ENCODE measurements at places on chromosomes 4 and X.

- DNase-seq: no peak
- H3K4me1 ChIP-seq: no peaks in the 10 kb centered on the region
- no peak overlapping the region for H3K27ac ChIP-seq
- H3K4me3 ChIP-seq: no peak overlapping the region
- no peaks in the 10 kb centered on the region for H3K27me3 ChIP-seq
These were observed 50.5 kb downstream of the TIGD2 start for GRCh38 chr4:89161841-89162240.

GRCh38 chrX:108299101-108299591 is 139.1 kb downstream of the COL4A6 start:
- H3K4me3 ChIP-seq: no peak overlapping the region
- H3K27me3 ChIP-seq: no peaks in the 10 kb centered on the region
- H3K27ac ChIP-seq: no peak overlapping the region
- no peaks in the 10 kb centered on the region for H3K4me1 ChIP-seq

GRCh38 chr4:137678796-137679195 is 146.5 kb upstream of the PCDH18 start:
- no peak overlapping the region for H3K27ac ChIP-seq
- DNase-seq: no peak
- no peaks in the 10 kb centered on the region for H3K27me3 ChIP-seq
- H3K4me1 ChIP-seq: no peaks in the 10 kb centered on the region
- no peaks in the 10 kb centered on the region for H3K36me3 ChIP-seq

- DNase-seq: no peak
- no peak overlapping the region for H3K27ac ChIP-seq
- no peaks in the 10 kb centered on the region for H3K4me1 ChIP-seq
- H3K27me3 ChIP-seq: no peaks in the 10 kb centered on the region
These were observed 114.8 kb upstream of the MAP9 start for GRCh38 chr4:155491336-155492120.

DNA sequence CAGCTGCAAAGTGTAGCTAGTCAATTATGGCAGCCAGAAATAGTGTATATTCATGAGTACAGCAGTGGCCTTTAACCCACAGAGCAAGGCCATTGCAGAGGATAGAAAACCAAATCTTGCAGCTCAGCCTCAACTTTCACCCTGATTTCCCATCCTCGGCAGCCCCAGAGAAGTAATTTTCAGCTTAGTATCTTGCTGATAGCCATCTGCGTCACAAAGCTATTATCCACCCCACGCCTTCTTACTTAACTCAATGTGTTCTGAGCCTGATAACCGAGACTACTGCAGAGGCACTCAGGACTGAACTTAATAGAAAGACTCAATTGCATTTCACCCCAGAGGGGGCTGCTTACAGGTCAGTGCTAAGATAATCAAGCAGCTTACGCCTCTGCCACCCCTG is 174.5 kb upstream of the MAOA start:
- H3K4me1 ChIP-seq: no peaks in the 10 kb centered on the region
- DNase-seq: no peak
- H3K36me3 ChIP-seq: no peaks in the 10 kb centered on the region

DNA sequence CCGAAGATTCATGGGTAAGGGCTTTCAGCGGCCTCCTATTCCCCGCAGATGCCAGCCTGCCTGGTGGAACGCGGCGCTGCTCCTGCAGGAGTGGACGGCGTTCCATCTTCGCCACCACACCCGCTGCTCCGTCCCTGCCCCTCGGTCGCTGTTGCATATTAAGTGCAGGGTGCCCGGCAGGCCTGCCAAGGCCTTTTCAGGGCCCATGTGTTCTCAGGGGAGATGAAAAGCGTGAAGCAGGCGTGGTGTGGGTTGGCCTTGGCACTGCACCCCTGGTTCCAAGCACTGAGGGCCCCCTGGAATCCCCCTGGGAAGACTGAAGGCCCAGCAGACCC is 52.0 kb downstream of the SORCS2 start:
- no peaks in the 10 kb centered on the region for H3K27me3 ChIP-seq
- no peak overlapping the region for H3K27ac ChIP-seq
- H3K36me3 ChIP-seq: no peaks in the 10 kb centered on the region
- no peak for DNase-seq
- H3K4me1 ChIP-seq: no peaks in the 10 kb centered on the region

DNA sequence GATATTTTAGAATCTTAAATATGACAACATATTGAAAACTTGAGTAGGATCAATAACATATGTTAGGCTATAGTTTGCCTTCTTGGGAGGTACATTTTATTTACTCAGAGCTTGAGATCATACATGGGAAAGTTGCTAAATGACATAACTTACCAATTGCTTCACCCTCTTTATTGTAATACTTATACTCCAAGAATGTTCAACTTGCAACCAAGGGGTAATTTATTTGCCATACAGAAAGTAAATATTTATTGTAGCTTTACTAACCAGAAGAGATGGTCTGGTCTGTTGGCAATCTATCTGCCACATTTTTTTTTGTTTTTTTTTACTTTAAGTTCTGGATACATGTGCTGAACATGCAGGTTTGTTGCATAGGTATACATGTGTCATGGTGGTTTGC is 426.6 kb downstream of the ARHGAP24 start:
- H3K4me1 ChIP-seq: no peaks in the 10 kb centered on the region
- H3K27ac ChIP-seq: no peak overlapping the region
- no peaks in the 10 kb centered on the region for H3K36me3 ChIP-seq
- no peak for DNase-seq
- H3K4me3 ChIP-seq: no peak overlapping the region
- no peaks in the 10 kb centered on the region for H3K27me3 ChIP-seq

GRCh38 chrX:8848911-8849310 is 47.7 kb upstream of the FAM9A start:
- no peak overlapping the region for H3K27ac ChIP-seq
- H3K36me3 ChIP-seq: no peaks in the 10 kb centered on the region
- DNase-seq: no peak
- no peaks in the 10 kb centered on the region for H3K27me3 ChIP-seq
- no peaks in the 10 kb centered on the region for H3K4me1 ChIP-seq
- no peak overlapping the region for H3K4me3 ChIP-seq

DNA sequence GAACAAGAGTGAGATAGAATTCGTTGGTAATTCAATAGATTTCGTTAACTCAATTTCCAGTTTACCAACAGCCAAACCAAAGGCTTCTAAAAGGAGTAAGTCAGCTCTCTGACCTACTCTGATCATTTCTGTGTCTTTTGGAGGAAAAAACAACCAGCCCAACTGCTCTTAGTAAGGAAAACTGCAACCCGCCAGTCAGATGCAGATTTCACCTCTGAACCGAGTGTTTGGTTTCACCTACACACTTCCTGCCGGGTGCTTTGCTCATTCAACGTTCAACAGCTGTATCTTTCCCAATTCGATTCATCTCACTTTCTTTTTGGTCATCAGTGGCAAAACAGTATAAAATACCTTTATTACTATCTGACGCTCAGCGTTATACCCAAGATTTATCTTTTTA is 24.5 kb downstream of the TMSB4X start:
- peak overlapping the region; percentile 77 for H3K27ac ChIP-seq
- H3K4me3 ChIP-seq: peak overlapping the region; percentile 42
- DNase-seq: peak; percentile 59
- H3K27me3 ChIP-seq: no peaks in the 10 kb centered on the region

- no peak overlapping the region for H3K4me3 ChIP-seq
- H3K36me3 ChIP-seq: peaks cover 27% of the 10 kb centered on the region
- no peak for DNase-seq
- no peak overlapping the region for H3K27ac ChIP-seq
- H3K4me1 ChIP-seq: no peaks in the 10 kb centered on the region
These were observed 19.9 kb upstream of the CPLX1 start for GRCh38 chr4:845836-846251.

DNA sequence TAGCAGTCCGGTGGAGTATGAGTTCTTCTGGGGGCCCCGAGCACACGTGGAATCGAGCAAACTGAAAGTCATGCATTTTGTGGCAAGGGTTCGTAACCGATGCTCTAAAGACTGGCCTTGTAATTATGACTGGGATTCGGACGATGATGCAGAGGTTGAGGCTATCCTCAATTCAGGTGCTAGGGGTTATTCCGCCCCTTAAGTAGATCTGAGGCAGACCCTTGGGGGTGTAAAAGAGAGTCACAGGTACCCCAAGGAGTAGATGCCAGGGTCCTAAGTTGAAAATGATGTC is 852 bp downstream of the MAGEH1 start:
- H3K27me3 ChIP-seq: no peaks in the 10 kb centered on the region
- H3K4me3 ChIP-seq: peak overlapping the region; percentile 82
- peaks cover 3% of the 10 kb centered on the region for H3K4me1 ChIP-seq
- peak overlapping the region; percentile 88 for H3K27ac ChIP-seq
- no peaks in the 10 kb centered on the region for H3K36me3 ChIP-seq

- DNase-seq: no peak
- no peaks in the 10 kb centered on the region for H3K36me3 ChIP-seq
- H3K4me1 ChIP-seq: no peaks in the 10 kb centered on the region
- H3K27me3 ChIP-seq: no peaks in the 10 kb centered on the region
These were observed 293.9 kb downstream of the RAB28 start for GRCh38 chr4:13190093-13190721.

- no peaks in the 10 kb centered on the region for H3K4me1 ChIP-seq
- H3K27me3 ChIP-seq: no peaks in the 10 kb centered on the region
- no peak overlapping the region for H3K27ac ChIP-seq
- no peaks in the 10 kb centered on the region for H3K36me3 ChIP-seq
These were observed 72.5 kb upstream of the EMCN start for GRCh38 chr4:100590325-100590724.

- H3K27ac ChIP-seq: no peak overlapping the region
- no peaks in the 10 kb centered on the region for H3K36me3 ChIP-seq
- no peak for DNase-seq
These were observed 271.9 kb downstream of the PABPC4L start for GRCh38 chr4:133929531-133930239.

DNA sequence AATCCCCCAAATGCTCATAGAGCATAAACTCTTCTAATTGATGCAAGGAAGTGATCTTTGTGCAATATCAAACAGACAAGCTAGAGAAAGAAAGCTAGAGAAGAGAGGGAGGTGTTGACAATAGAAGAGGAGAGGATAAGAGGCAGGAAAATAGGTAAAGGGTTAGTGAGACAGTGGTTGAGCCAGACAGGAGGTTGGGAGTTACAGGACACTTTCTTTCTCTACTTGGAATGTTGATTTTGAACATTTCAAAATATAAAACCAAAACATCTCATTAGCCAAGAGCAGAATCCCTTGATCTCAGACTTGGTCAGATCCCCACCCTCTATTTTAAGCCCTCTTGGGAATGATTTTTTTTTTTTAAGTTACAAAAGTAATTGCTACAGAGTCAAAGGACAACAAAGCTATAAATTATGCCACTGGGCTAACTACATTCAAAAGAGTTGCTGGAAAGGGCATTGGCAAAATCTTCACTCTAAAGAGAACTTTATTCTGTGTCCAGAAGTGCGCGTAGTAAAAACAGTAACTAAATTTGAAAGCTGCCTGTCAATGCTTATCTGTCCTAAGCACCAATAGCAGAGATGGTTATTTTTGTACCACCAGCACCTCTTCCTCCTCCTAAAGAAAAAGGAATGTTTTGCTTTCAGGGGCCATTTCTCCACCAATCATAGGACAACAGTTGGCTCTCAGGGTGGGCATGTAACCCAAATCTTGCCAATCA is 133.8 kb downstream of the PDGFC start:
- H3K4me3 ChIP-seq: no peak overlapping the region
- no peak overlapping the region for H3K27ac ChIP-seq
- H3K4me1 ChIP-seq: no peaks in the 10 kb centered on the region
- DNase-seq: no peak

DNA sequence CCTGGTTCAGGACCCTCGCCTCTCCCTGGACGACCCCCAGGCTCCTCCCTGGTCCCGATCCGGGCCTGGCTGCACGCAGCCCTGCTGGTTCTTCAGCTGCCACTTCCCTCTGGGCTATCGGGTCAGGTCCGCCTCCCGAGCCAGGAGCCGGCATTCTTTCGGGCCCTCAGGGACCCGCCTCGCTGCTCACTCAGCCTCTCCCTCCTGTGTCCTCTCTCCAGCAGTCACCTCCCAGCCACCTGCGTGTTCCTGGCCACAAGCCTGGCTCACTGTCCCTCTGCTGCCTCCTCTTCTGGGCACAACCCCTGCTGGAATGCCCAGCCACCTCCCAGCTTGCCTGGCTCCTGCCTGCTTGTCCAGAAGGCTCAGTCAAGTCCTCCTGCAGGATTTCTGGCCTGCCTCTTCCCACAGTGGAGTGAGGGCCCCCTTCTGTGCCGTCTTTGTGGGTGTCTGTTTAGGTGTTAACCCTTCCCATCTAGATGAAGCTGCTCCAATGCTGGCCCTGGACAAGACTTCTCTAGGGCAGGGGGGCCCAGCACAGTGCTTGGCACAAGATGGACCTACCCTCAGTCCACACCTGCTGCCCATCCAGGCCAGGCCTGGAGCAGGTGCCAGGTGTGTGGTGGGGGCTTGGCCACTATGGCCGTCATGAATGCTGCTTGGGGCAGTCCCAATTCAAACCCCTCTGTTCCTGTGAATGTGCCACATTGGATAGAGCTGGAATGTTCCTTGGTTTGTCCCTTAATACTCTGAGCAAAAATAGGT is 2.2 kb downstream of the WFS1 start:
- no peaks in the 10 kb centered on the region for H3K27me3 ChIP-seq
- H3K4me3 ChIP-seq: no peak overlapping the region
- no peaks in the 10 kb centered on the region for H3K36me3 ChIP-seq
- H3K4me1 ChIP-seq: peaks cover 8% of the 10 kb centered on the region
- H3K27ac ChIP-seq: no peak overlapping the region
- DNase-seq: no peak

GRCh38 chr4:100049872-100050271 is 99.8 kb upstream of the H2AZ1 start:
- H3K36me3 ChIP-seq: no peaks in the 10 kb centered on the region
- no peak for DNase-seq
- H3K27ac ChIP-seq: no peak overlapping the region
- no peaks in the 10 kb centered on the region for H3K4me1 ChIP-seq
- H3K27me3 ChIP-seq: no peaks in the 10 kb centered on the region

DNA sequence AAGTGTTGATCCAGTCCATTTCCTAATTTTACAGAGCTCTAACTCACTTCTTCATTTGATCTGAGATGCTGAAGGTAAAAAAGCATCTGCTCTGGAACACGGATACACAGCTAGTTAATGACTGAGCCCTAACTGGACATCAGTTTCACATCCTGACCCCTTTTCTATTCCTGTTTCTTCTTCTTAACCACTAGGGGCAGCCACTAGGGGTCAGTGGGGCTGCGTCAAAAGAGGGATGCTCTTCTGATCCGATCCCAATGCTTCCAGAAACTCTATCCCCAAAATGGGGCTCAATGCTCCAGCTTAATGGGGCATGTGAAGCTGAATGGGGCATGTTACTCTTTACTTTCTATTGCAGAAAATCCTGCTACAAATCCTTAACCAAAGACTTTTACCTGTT is 33.4 kb upstream of the PHKA2 start:
- no peaks in the 10 kb centered on the region for H3K36me3 ChIP-seq
- no peak overlapping the region for H3K4me3 ChIP-seq
- DNase-seq: no peak
- no peaks in the 10 kb centered on the region for H3K27me3 ChIP-seq
